ENCODE measurements at places on chromosomes 12 and 14. TPM values are rescaled to one million over a fixed set of nuclear protein-coding genes. Genes with fewer than 3 reads are reported as not detected.

DNA sequence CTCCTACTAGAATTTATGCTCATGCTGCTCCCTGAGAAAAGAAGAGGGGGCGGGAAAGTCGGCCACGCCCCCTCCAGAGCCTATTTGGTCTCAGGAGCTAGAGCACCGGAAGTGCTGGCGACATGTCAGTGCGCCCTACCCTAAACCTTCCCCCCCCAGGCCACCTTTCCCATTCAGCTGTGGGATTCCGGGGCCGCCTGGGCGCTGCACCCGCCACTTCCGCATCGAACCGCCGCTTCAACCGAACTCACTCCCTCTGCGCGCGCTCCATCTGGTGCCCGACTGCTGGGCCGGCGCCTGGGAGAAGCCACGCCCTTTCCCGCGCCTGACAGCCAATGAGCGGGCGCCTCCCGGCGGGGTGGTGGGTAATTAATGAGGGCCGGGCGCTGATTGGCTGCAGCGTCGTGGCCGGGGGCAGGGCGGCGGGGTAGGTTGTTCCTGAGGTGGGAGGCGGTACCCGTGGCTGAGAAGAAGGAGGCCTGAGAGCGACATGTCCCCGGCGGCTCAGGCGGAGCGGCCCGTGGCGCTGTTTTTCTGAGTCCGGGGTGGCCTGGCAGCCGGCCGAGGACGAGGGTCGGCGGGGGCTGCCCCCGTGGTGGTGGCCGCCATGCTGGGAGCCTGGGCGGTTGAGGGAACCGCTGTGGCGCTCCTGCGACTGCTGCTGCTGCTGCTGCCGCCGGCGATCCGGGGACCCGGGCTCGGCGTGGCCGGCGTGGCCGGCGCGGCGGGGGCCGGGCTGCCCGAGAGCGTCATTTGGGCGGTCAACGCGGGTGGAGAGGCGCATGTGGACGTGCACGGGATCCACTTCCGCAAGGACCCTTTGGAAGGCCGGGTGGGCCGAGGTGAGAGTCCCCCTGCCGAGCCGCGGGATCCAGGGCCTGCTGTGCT is at the start of gene MLEC:
TSS of gene MLEC (plus strand) at position 460 of the 888 bp plus-strand sequence. CDS start at position 608, 148 bp downstream.
- DNase-seq, result peak; percentile 100

- no peak for DNase-seq
Observed at GRCh38 chr12:118312578-118312977, 60.1 kb downstream of the TAOK3 start.

- DNase-seq, result no peak
Observed at GRCh38 chr14:63435838-63436237, 107.3 kb downstream of the PPP2R5E start.

DNA sequence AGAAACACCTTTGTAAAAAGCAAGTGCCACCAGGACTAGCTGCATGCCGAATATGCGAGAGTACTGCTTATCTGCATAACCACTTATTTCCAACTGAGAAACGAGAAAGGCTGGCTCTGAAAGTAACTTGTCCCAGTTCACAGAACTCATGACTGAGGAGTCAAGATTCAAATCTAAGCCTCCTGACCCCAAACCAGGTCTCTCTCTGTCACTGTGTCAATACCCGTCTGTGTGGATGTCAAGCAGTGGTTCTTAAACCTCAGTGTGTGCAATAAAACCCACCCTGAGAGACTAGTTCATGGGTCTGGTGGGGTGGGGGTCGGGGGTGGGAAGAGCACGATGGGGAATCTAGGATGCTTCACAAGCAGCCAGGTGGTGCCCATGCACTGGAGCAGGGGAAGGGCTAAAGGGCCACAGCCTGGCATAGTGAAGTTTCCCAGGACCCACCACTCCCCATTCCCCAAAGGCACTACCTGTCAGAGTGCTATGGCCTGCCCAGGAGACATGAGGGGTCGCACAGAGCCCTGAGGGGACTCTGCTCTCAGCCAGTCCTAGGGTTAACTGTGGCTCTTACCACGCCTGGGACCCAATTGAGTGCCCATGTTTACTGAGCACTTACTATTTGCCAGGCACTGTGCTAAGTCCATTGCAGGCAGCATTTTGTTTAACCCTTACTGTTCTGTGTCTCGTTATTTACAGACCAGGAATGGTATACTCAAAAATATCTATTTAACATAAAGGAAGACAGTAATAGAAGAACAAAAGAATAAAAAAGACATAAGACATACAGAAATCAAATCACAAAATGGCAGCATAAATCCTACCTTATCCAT is 33.4 kb upstream of the PNMA1 start:
- DNase-seq, result no peak

Gene SLC6A13
- 0.75 TPM for total RNA-seq

DNA sequence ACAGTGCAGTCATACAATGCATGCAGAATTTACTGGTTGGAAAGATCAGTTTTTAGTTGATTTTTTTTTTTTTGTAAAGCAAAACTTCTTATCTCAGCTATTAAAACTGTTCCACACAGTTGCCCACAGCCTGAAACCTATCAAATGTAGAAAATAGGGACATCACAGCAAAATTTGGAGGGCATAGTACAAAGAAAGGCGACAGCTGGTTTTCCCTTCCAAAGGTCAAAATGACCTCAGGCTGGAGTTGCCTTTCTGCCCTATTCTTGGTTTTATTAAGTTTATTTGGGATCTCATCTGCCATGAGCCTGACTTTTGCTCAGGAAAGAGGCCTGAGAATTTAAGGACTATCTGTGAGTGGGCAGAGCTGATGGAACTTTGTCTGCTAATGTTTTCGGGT is 28.5 kb downstream of the NOPCHAP1 start:
- no peak for DNase-seq

- DNase-seq, result no peak
Observed at GRCh38 chr12:62737188-62737587, 197.8 kb downstream of the PPM1H start.
